ENCODE measurements at places on chromosomes 11 and 22.

DNA sequence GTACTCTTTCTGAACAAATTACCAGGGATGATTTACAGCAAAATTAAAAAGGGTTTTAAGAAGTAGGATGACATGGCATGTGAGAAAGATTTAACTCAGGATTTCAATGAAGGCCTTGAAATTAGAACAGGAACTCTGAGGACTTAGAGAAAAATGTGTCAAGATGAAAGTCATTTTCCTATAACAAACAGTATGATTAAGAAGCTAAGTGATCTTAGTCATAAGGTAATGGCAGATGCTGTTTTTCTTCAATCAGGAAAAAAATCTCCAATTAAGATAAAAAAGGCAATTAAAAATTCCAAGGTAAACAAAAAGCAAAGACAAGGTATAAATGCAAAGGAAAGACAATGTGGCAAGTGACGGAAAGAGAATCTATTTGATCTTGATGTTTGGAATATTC, 73.5 kb downstream of the GAB2 start:
- DNase-seq = no peak

- no peak for DNase-seq
Observed at GRCh38 chr11:118996926-118997626, 862 bp upstream of the CENATAC start.

DNA sequence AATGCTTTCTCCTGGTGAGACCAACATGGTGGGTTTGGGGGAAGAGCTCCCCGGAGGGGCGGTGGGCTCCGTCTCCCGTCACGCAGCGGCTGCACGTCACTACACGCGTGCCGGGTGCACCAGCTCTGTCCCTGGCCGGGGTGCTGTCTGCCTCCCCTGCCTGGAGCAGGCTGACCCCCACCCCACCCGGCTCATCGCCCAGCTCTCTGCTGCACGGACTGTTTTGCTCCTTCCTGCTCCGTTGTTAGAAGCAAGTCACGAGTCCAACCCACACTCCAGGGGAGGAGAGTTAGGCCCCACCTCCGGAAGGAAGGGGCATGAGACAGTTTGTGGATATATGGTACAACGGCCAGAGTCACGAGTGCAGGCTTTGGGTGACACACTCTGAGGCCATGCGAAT, 364.9 kb downstream of the BRD1 start:
- no peak for DNase-seq

GRCh38 chr11:124198897-124199296, 15.8 kb downstream of the OR10D3 start:
- DNase-seq = no peak

DNA sequence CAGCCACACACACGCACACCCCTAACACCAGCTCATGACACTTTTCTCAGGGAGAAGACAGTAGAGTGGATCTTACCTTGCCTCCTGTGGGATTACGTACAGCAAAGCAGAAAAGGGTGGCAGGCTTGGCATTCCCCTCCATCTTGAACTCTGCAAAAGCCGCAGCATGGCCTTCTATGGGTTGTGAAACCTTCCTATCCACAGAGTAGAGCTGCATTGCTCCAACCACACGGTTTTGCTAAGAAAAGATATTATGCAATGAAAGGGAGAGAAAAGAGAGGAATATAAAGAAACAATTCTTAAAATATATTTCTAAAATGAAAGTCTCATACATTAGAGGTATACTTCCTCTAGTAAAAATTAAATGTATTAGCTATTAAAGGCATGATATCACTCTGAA, 48.8 kb downstream of the CLTCL1 start:
- DNase-seq = no peak

DNA sequence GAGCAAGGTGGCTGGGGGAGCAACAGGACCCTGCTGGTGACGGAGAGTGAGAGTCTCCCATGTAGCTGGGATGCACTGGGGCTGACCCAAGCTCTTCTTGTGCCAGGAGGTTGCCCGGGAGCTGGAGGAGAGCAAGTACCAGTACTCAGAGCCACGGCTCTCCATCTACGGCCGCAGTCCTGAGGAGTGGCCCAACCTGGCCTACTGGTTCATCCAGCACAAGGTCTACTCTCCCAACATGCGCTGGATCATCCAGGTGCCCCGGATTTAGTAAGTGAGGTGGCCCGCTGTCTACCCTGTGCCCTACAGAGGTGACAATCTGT, 40.4 kb downstream of the AMPD3 start:
- no peak for DNase-seq

GRCh38 chr11:133579165-133580031, 47.1 kb upstream of the OPCML start:
- DNase-seq = no peak

DNA sequence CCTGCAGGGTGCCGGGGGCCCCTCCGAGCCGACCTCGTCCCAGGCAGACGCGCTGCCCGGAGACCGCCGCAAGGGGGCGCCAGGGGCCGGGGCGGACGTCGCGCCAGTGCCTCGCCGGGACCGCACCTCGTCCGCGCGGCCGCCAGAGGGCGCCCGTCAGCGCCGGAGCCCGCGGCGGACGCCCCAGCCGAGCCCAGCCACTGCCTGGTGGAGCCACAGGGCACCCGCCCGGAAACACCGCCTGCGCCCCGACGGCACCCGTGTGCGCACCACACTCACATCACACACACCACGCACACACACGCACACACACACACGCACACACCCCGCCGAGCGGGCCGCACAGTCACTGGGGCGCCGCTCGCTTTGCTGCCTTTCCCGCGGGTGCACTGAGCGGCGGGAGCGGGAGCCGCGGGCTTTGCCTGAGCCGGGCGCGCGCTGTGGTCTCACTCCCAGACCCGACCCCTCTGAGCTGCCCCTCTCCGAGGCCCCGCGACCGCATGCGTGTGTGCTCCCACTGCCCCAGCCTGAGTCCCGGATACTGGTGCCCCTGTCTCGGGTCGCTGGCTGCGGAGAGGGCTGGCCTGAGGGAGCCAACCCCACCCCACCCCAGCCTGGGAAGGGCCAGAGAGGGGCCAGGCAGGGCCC, 449.3 kb downstream of the OPCML start:
- no peak for DNase-seq

GRCh38 chr11:99271527-99271926, 250.8 kb downstream of the CNTN5 start:
- DNase-seq = no peak

GRCh38 chr11:7072401-7073028, 16.3 kb upstream of the RBMXL2 start:
- DNase-seq = no peak

DNA sequence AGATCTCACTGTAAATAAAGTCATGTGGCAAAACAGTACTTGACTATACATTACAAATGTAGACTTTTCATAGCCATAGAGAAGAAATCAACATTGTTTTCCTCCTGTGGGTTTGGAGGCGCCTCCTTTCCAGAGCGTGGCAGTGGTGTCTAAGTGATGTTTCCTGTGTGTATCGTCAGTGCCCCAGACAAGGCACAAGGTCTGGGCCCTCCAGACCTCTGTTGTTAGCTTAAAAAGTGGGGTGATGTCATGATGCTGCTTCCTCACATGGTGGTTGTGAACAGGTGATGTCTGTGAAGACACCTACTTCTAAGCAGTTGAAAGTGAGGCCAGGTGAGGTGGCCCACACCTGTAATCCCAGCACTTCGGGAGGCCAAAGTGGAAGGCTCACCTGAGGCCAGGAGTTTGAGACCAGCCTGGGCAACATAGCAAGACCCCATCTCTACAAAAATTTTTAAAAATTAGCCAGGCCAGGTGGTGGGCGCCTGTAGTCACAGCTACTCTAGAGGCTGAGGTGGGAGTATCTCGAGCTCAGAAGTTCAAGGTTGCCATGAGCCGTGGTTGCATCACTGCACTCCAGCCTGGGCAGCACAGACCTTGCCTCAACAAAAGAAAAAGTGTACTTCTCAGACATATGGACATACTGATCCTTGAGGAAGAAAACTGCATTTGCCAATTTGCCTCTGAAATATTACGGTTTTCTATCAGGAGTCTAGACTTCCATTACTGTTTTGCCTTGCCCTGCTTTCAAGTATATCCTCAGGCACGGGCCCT, 15.7 kb downstream of the NUP50 start:
- no peak for DNase-seq

DNA sequence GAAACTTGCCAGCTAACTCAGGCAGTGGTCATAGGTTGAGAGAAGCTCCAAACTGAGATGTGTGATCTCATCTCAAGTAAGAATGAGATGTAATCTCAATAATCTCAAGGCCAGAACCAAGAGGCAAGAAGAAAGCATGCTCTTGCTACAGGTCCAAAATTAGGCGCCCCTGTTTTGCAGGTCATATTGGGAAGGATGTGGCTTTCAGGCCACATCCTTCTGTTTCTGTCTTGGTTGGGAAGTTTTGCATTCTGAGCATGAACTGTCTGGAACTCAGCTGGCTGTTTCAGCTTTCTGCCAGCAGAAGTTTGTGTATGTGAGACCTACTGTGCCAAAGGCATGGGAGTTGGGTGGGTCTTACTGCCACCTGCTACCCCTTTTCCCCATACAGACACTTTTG, 67.5 kb upstream of the MS4A8 start:
- no peak for DNase-seq

GRCh38 chr11:116533186-116533825, 239.5 kb downstream of the BUD13 start:
- no peak for DNase-seq

DNA sequence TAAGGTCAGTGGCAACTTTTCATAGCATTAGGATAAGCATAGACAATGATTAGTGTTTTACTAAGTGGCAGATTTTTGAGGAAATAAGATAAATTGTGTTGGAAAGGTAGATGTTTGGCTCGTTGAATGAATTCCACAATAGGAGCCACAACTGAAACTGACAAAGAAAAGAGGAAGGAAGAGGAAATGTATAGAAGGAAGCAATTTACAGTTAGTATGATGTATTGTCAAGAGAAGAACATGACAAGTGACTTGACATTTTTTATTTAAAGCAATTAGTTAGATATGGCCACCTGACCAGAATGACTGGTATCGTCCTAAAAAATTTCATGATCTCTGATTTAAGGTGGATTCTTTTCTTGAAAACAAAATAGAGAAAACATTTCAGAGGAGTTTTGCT, 3.1 kb upstream of the RAG2 start:
- DNase-seq = no peak

GRCh38 chr11:38304926-38305325, 1706.9 kb upstream of the RAG2 start:
- no peak for DNase-seq

DNA sequence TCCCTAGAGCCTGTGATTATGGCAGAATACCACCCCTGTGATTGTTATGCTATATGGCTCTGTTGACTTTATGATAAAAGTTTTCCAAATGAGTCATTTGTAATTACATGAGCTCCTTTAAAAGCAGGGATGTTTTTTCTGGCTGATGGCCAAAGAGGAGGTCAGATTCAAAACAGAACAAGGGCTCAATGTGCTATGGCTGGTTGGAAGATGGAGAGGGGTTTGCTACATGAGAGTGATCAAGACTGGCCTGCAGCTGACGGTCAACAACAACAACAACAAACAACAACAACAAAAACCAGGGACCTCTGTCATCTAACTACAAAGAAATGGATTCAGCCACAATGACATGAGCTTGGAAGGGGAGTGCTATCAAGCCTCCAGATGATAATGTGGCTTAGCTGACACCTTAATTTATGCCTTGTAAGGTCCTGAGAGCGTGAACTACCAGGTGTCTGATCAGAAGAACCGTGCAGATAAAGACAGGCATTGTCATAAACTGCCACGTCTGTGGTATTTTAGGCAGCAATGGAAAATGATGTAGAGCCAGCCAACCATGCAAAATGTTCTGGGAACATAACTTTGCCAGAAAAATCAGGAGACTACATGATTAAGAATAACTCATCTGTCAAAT, 47.2 kb downstream of the PIWIL3 start:
- peak; percentile 34 for DNase-seq

GRCh38 chr11:102276783-102277182, 40.5 kb upstream of the BIRC3 start:
- DNase-seq = no peak

DNA sequence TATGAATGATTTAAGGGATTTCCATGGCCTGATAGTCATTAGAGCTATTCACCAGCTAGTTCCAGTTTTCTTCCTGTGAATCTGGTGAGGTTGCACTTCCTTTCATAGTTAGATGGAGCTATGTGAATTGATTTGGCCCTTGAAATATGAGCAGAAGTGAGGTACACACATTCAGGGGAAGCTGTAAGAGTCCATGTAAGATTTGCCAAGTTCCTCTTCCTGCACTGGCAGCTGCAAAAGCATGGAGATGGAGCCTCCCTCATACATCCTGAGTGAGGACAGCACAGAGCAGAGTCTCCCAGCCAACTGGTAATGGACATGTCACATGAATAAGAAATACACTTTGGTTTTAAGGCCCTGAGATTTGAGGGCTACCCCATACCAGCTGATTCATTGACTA, 111.7 kb downstream of the CD44 start:
- no peak for DNase-seq

GRCh38 chr11:93197380-93198214, at the start of gene SLC36A4:
SLC36A4 (minus strand) TSS chr11:93197991; CDS start chr11:93197832, 159 bp downstream.
- DNase-seq = peak; percentile 93

DNA sequence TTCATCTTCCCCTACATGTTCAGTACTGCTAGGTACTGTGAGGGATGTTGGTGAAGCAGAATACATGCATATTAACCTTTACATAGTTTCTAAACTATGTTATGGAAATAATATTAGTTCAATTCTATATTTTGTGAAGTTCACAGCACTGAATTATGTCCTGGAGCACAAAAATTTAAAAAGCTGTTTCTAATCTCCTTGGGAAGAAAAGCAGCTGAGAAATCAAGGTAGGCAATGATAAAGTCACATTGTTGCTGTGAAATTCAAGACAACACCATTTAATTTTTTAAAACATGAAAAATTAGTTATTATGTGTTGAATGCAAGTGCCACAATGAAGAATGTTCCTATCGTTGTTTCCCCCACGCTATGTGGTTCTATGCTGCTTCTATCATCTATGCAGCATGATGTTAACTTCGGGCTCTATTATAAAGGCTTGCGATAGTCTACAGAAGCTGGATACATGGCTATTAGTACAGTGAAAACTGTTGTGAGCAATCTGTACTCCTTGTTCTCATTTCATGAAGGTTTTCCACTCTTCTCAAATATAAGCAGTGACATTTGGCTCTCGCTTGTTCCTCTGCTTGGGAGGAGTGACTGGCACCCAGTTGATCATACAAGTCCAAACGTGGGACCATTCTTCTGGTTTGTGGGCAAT, 164.3 kb downstream of the AASDHPPT start:
- DNase-seq = no peak

GRCh38 chr11:118229274-118229847, 4.5 kb upstream of the JAML start:
- DNase-seq = no peak

- no peak for DNase-seq
Observed at GRCh38 chr11:83192606-83193245, 786 bp upstream of the ANKRD42 start.

All from SW 1271 (cell line).